Stimulated activated CD4-positive, alpha-beta T cell treated with anti-CD3 and anti-CD28 coated beads, TNF-alpha, amount 100 ng/mL, for 4 hours (primary cell): ENCODE measurements at places on chromosomes 3 and 15.

DNA sequence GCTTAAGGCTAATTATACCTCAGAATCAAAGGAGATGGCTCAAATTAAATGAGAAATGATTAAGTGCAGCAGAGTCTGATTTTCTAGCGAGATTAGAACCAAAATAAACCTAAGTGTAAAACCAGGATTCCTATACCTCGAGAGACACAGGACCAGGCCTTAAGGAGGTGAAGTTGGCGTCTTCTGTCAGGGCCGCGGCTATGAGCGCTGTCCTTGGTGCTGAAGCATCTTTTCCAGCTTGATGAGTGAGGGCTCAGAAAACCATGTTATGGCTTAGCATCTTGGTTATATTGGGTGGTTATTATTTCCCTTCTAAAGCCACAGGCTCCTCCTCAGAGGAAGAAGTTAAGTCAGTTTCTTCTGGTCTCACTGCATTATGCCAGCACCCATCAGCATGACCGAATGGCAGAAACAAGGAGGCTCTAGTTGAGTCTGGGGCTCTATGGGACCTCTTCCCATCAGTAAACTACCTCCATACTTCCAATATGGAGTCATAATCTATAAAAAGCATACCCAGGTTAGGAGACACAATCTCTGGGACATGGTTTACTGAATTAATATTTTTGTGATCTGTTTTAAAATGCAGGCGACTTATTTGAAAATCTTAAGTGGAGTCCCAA is 120.1 kb upstream of the NMNAT3 start:
- DNase-seq = no peak

DNA sequence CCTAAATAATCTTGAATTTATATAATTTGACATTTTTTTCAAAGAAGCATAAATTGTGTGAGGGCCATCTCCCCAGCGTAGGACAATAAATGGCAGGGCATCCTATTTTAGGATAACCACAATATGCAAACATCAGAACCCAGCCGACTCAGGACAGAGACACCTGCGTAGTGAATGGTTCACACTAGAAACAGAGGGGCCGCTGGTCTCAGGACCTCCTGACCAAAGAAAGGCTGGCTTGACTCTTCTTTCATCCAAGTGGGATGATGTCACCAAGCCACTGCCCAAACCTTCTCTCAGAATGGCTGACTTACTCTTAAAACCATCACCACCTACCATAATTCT is 162.1 kb downstream of the FOXP1 start:
- no peak for DNase-seq

DNA sequence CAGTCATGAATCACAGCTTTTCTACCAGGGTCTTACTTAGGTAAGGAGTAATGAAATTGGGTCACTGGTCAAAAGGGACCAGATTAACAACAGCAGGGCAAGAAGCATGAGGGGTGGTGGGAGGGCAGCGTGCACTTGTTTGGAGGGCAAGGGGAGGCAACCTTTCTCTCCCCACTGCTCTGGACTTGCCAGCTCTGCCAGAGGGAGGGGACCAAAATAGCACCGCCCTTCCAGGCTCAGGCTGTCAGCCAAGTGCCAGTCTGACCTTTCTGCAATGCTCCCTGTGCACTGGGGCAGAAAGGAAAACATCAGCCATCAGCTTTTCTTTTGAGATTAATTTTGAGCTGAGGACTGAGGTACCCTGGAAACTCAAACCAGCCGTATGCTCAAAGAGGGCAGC is 4.5 kb upstream of the ULK3 start:
- no peak for DNase-seq

- no peak for DNase-seq
Measured at GRCh38 chr15:62107571-62108121, 40.9 kb downstream of the C2CD4A start.

- DNase-seq = no peak
Measured at GRCh38 chr3:120245386-120245785, 39.6 kb downstream of the GPR156 start.

- no peak for DNase-seq
Measured at GRCh38 chr3:10322352-10322710, 1.4 kb upstream of the SEC13 start.

DNA sequence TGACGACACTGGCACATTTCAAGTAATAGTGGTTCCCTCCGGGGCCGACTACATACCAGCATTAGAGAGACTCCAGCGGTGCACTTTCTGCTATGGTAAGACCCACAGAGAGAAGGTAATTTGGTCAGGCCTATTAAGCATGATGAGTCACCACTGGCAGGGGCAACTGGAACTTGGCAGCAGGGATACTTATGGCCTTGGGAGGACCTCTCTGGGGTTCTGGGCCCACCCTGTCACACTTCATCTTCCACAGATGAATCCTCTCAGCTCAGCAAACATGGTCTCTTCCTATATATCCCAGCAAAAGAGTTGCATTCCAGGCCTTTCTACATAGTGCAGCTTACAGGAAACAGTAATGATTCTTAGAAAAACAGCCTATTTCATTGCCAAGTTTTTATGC is 88.0 kb downstream of the PIK3R4 start:
- no peak for DNase-seq

- DNase-seq = no peak
Measured at GRCh38 chr3:152779653-152780052, 55.3 kb upstream of the P2RY1 start.

GRCh38 chr15:32656496-32656895 is 15.0 kb downstream of the SCG5 start:
- DNase-seq = no peak
